ENCODE measurements at places on chromosomes 12 and 14. TPM values are rescaled to one million over a fixed set of nuclear protein-coding genes. Genes with fewer than 3 reads are reported as not detected.

BCL2L14 gene
- total RNA-seq, result not detected

TSHR gene
- total RNA-seq, result not detected

PMCH gene
- 0.61 TPM for total RNA-seq

REM2 gene
- under 0.01 TPM for total RNA-seq

SLCO1A2 gene
- total RNA-seq, result not detected

ASCL1 gene
- total RNA-seq, result not detected

EFS gene
- total RNA-seq, result not detected

KRT2 gene
- total RNA-seq, result not detected

PTPRB gene
- 92.9 TPM for total RNA-seq

SLC8A3 gene
- total RNA-seq, result 0.15 TPM

MANSC4 gene
- 0.32 TPM for total RNA-seq

INHBC gene
- not detected for total RNA-seq

HOXC9 gene
- total RNA-seq, result not detected

GPR162 gene
- total RNA-seq, result 9.4 TPM

SOS2 gene
- total RNA-seq, result 17.9 TPM

GPR132 gene
- not detected for total RNA-seq

LRP1-AS gene
- not detected for total RNA-seq

SDR9C7 gene
- total RNA-seq, result not detected

NOVA1 gene
- total RNA-seq, result 2.0 TPM

GPR33 gene
- not detected for total RNA-seq

KCNH3 gene
- 0.32 TPM for total RNA-seq

KRT72 gene
- not detected for total RNA-seq

UTP20 gene
- total RNA-seq, result 18.5 TPM

TOMM20L gene
- not detected for total RNA-seq

P2RX7 gene
- 0.65 TPM for total RNA-seq

RBM23 gene
- 188 TPM for total RNA-seq

NGB gene
- not detected for total RNA-seq

LMO3 gene
- total RNA-seq, result not detected

GPR65 gene
- total RNA-seq, result not detected

PROX2 gene
- not detected for total RNA-seq

SLC22A17 gene
- 2.6 TPM for total RNA-seq

TMED10 gene
- total RNA-seq, result 243 TPM

AQP6 gene
- total RNA-seq, result under 0.01 TPM

DIO2 gene
- not detected for total RNA-seq

FAM90A1 gene
- total RNA-seq, result 0.15 TPM

THTPA gene
- total RNA-seq, result 10.4 TPM

MYRFL gene
- total RNA-seq, result not detected

GRIP1 gene
- total RNA-seq, result 0.32 TPM

BICDL1 gene
- not detected for total RNA-seq

DLK1 gene
- total RNA-seq, result not detected

AICDA gene
- not detected for total RNA-seq

CKAP4 gene
- 149 TPM for total RNA-seq

VDR gene
- total RNA-seq, result under 0.01 TPM

KCNJ8 gene
- total RNA-seq, result 0.15 TPM

SARNP gene
- 124 TPM for total RNA-seq

MMP17 gene
- total RNA-seq, result 7.4 TPM

LRRC10 gene
- not detected for total RNA-seq

TAS2R9 gene
- not detected for total RNA-seq

SERPINA10 gene
- total RNA-seq, result not detected

WNT5B gene
- 0.46 TPM for total RNA-seq

GABARAPL1 gene
- total RNA-seq, result 38.8 TPM

ANKRD33 gene
- 0.32 TPM for total RNA-seq
